ENCODE measurements at places on chromosomes 2 and 18.

- DNase-seq: no peak
These were observed 198.7 kb upstream of the MEIS1 start for GRCh38 chr2:66236067-66236685.

- DNase-seq: no peak
These were observed 36.9 kb downstream of the CNGA3 start for GRCh38 chr2:98383166-98383565.

- no peak for DNase-seq
These were observed 40.4 kb upstream of the FAM124B start for GRCh38 chr2:224442071-224442967.

GRCh38 chr2:134225841-134226240 lies 28.0 kb upstream of the MGAT5 start:
- DNase-seq: no peak

- no peak for DNase-seq
These were observed 22.3 kb upstream of the CHMP1B start for GRCh38 chr18:11828786-11829432.

DNA sequence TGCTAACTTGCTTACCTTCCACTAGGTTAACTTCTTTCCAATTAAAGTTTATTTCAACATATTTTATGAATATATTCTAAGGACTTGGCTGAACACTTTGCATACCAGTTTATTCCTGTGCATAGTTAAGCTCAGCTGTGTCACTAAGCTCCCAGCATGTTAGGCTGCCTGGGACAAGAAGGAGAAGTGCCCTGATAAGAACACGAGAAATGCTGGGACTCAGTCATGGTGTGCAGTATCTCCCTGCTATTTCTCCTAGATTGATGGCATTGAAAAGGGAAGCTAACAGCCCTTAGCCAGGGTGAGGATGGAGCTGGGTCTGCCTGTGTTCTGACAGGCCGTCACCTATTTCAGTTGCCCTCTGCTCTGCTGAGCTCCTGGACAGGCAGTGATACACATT lies 164.3 kb downstream of the TRABD2A start:
- no peak for DNase-seq

- no peak for DNase-seq
These were observed 1.1 kb upstream of the RNU4ATAC start for GRCh38 chr2:121529439-121530211.

DNA sequence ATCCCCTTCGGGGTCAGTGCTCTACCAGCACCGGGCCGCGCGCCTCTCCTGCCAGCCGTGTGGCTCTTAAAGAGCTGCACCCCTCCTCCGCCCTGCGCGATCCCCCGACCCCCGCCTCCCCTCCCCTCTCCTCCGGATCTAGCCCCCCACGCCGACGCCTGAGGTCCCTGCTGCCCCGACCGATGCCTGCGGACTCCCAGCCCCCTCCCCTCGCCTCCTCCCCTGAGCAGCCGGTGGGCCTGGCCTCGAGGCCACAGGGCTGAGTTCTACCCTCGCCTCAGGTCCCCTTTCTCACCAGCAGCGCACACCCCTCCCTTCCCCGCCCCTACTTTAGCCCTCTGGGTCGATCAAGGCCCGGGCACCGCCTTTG lies 5.8 kb upstream of the SIX3 start:
- DNase-seq: no peak

GRCh38 chr2:39437522-39438296 lies 624 bp upstream of the MAP4K3 start:
- DNase-seq: peak; percentile 13

DNA sequence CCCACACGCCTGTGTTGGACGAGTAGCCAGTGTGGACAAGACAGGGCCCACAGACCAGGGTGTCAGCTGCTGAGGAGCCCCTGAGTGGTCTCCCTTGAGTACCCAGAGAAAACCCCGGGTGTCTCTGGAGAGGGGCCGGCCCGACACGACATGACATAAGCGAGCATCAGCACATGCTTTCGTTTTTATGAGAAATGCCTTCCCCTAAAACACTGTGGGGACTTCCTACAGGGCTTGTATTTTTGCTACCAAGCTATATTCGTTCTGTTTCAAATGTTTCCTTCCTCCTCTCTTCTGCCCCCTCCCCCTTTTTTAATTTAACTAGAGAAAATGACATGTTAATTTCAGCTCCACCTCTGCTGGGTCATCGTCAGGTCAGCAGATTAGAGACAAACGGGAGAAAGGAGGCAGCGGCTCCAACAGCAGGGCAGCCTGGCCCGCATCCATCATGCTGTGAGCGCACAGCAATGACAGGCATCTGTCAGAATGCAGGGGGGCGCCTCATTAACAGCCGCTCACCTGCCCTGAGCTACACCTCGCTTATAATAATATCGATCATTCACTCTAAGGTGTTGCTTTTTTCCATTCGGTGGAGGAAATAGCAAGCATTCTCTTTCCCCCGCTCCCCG lies 286.2 kb downstream of the ZNF516 start:
- DNase-seq: no peak

GRCh38 chr2:141820893-141821292 lies 309.9 kb downstream of the LRP1B start:
- no peak for DNase-seq

DNA sequence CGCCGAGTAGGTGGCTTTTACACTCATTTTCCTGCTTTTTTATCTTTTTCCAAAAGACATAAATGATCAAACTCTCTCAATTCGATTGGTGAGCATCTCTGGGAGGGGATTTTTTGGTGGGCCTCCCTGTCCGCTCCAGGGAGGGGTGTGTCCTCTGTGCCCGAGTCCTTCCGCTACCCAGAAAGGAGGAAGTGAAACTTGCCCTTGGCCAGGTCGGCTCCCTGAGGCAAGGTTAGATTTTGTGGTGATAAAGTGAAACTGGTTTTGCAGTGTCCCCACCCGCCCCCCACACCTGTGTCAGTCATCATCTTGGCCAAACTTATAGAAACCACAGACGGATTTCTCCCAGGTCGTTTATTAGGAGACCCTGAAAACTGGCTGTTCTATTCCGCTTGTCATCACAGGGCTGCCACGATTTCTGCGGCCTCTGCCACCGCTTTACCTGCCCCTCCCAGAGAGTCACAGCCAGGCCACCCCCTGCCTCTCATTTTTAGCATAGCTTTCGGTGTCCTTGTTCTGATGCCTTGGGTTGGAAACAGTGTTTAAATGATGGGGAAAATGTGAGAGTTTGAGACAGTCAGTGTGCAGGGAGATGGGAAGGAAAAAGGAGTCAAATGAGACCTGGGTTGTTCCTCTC lies 93.6 kb downstream of the SH3BP4 start:
- DNase-seq: no peak

DNA sequence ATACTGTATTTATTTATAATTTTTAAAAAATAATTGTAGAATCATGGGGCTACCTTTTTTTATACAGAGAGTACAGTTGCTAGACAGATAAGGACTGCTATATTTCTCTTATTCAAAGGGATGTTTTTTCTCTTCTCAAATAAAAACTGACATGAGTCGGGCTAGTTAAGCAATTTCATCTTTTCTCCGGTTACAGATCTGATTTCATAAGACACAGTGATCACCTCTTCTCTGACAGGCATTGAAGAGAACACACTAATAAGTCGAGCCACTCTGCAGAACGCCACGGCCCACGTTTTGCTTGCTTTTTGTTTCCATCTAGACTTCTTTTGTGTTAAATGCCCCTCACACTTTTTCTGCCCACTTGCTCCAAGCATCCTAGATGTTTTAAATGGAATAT lies 85.4 kb downstream of the HNRNPLL start:
- no peak for DNase-seq

DNA sequence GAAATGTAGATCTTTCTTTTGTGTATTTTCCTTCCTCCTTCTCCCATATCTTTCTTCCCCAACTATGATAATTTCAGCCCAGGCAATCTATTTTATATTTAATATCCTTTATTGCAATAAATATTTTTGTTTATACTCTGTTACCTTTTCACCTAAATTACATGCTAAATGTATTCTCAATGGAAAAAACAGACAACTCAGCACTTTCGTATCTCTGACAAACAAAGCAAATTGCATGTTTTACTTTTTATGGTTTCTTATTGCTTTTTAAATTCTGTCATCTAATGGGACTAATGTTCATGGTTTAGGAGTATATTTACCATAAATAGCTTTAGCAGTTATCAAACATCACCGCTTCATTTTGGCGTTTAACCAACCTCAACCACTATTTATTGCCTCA lies 74.0 kb downstream of the LRP1B start:
- no peak for DNase-seq

GRCh38 chr2:45612285-45612684 lies 1.2 kb upstream of the SRBD1 start:
- DNase-seq: no peak

GRCh38 chr2:98875081-98875728 lies 60.8 kb downstream of the CRACDL start:
- DNase-seq: no peak
